Frontal cortex (tissue), 4 donors: ENCODE measurements at places on chromosomes 6 and 20. TPM values are rescaled to one million over a fixed set of nuclear protein-coding genes. Genes with fewer than 3 reads are reported as not detected.

GRCh38 chr6:43170417-43170930, 595 bp upstream of the SRF start:
- peak; percentile 71 for DNase-seq

SEMG2 gene
- not detected for total RNA-seq

IPCEF1 gene
- 10.6 TPM for total RNA-seq

EYA4 gene
- total RNA-seq: 0.41 TPM

GRM1 gene
- 14.3 TPM for total RNA-seq

CST4 gene
- not detected for total RNA-seq

KCNK5 gene
- under 0.01 TPM for total RNA-seq

OPRL1 gene
- total RNA-seq: 13.5 TPM
